Caco-2 (cell line): ENCODE measurements at places on chromosomes 6 and 20. TPM values are rescaled to one million over a fixed set of nuclear protein-coding genes. Genes with fewer than 3 reads are reported as not detected.

The NUS1 gene
- total RNA-seq = 38.9 and 41.1 TPM in 2 replicates

The ASIP gene
- total RNA-seq = not detected in 2 replicates

The BPI gene
- total RNA-seq = not detected in 2 replicates

The ACTL10 gene
- total RNA-seq = 3.4 and 4.5 TPM in 2 replicates

The LZTS3 gene
- 4.3 and 4.5 TPM in 2 replicates for total RNA-seq

The MTRF1L gene
- 24.4 and 26.3 TPM in 2 replicates for total RNA-seq

The HLA-F gene
- total RNA-seq = 4.4 and 4.7 TPM in 2 replicates

GRCh38 chr6:41780551-41781365 lies at the start of gene PRICKLE4:
Gene PRICKLE4, plus strand, starts transcription at chr6:41780782. Its CDS starts 2,692 bp downstream, at chr6:41783474.
- 0 out of 2 replicates have a peak, but pooled peaks cover 3% of the 10 kb centered on the region for H3K4me1 ChIP-seq
- H3K36me3 ChIP-seq = peaks cover 3% of the 10 kb centered on the region
- H3K27ac ChIP-seq = peak within 1 kb of the TSS; percentile 74
- peak within 1 kb of the TSS; percentile 82 for H3K4me3 ChIP-seq

DNA sequence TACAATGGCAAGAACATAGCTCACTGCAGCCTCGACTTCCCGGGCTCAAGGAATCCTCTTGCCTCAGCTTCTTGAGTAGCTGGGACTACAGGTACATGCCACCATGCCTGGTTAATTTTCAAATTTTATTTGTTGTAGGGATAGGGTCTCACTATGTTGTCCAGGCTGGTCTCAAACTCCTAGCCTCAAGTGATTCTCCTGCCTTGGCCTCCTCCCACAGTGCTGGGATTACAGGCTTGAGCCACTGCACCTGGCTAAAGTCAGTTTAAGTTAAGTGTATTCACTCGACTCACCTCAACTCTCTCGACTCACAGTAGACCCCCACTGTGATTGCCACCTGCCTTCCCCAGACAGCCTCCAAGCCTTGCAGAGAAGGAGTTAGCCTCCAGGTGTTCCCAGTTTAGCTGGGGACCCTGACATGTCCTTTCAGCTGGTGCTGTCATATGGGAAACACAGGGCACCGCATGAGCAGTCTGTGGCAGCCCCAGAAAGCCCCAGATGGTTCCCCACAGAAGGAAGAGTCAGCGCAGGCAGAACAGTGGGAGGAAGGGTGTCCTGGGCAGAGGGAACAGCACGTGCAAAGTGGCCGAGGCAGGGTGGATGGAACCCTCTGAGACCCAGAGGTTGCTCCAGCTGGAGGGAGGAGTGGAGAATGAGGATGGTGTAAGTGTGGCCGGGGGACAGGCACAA lies 40.4 kb downstream of the CEBPB start:
- no peaks in the 10 kb centered on the region for H3K27me3 ChIP-seq
- H3K27ac ChIP-seq = no peak overlapping the region
- no peaks in the 10 kb centered on the region for H3K36me3 ChIP-seq

GRCh38 chr20:62293111-62293784 lies 9.5 kb upstream of the ADRM1 start:
- no peak overlapping the region for H3K4me3 ChIP-seq
- H3K27ac ChIP-seq = no peak overlapping the region
- no peak for DNase-seq
- H3K27me3 ChIP-seq = no peaks in the 10 kb centered on the region

DNA sequence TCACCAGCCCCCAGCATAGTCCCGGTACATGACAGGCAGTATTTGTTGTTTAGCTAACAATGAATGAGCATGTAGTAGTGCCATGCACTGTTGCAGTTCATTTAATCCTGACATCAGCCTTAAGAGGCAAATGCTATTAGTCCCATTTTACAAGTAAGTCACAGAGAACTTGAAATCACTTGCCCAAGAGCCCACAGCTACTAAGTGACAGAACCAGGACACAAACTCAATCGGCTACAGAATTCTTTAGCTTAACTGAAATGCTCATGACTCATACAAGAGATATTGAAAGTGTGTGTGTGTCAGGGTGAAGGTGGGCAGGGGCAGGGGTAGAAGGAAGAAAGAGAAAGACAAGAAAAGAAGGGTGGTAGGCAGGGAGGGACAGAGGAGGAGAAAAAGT lies 52.7 kb downstream of the UNC5CL start:
- no peaks in the 10 kb centered on the region for H3K27me3 ChIP-seq
- DNase-seq = no peak
- no peak overlapping the region for H3K4me3 ChIP-seq
- H3K4me1 ChIP-seq = peaks cover 12% of the 10 kb centered on the region; the same call in 1 of the 2 replicates
- H3K27ac ChIP-seq = no peak overlapping the region
- H3K36me3 ChIP-seq = no peaks in the 10 kb centered on the region

DNA sequence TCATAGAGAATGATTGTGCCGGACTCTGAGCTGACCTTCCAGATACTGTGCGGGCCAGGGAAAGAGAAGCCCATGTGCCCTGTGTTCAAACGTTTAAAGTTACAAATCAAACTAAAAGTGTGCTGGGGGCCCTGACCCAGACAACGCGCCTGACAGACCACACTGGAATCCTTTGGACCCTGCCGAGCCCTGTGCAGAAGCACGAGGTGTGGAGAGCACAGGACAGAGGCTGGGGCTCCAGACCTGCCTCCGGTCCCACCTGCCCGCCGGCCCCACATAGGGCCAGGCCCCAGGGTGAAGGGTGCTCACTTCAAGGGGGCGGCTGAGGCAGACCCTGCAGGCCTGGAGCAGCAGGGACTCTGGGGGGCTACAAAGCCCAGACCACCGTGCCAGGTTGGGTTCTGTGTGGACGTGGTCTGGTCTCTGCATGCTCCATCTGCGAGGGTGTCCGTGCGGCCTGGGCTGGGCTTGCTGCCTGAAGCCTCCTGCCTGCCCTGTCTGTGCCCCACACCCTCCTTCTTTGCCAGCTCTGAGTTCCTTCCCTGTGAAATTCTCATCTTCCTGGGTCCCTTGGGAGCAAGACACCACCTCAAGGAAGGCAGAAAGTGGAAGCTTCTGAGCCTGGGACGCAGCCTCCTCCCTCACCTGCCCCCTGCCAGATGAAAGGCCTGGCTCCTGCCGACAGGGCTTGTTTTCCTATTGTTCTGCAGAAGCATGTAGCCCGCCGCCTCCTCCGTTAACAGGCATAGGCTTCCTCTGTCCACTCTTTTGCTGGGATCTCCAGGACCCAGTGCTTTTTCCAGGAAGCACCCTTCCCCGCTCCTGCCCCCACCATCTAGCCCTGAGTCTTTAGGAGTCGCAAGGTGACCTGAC lies 186.2 kb downstream of the ERMARD start:
- H3K27ac ChIP-seq = no peak overlapping the region
- peaks cover 15% of the 10 kb centered on the region for H3K4me1 ChIP-seq
- H3K36me3 ChIP-seq = no peaks in the 10 kb centered on the region
- no peak overlapping the region for H3K4me3 ChIP-seq
- no peak for DNase-seq

DNA sequence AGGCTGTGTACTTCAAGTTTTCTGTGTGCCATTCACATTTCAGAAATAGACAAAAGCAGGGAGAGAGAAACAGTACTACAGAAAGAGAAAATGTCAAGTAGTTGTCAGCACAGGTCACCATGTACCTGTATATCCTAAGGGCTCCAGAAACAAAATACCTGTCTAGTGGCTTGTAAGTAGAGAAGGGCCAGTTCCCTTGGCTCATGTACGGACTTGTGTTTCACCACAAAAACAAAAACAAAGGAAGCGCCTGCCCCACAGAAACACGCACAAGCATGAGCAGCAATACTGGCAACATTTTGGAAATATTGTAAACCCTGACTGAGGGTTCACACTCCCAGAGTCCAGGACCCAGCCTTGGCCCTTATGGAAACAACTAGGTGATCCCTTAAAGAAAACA lies 44.3 kb downstream of the CNKSR3 start:
- H3K27ac ChIP-seq = no peak overlapping the region
- H3K36me3 ChIP-seq = no peaks in the 10 kb centered on the region
- no peak for DNase-seq
- no peak overlapping the region for H3K4me3 ChIP-seq
- no peaks in the 10 kb centered on the region for H3K27me3 ChIP-seq

DNA sequence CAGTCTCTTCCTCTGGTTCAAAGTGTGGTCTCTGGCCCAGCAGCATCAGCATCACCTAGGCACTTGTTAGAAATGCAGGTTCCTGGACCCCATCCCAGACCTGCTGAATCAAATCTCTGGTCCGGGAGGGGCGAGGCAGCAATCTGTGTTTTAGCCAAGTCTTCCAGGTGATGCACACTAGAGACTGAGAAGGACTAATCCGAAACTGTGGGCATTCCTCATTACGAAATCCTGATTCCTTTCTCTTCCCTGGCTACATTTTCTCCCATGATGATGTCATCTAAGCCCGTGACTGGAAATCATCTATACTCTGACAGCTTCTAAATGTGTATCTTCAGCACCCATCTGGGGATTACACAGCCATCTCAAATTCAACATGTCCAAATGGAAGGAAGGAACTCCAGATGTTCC lies 39.7 kb upstream of the PRND start:
- no peak for DNase-seq
- no peak overlapping the region for H3K27ac ChIP-seq
